Karpas-422 (cell line): ENCODE measurements at places on chromosomes 12 and 14.

- DNase-seq = no peak
These were observed 384.9 kb upstream of the FOXG1 start for GRCh38 chr14:28381656-28382055.

GRCh38 chr14:42407153-42407552 is 800.5 kb downstream of the LRFN5 start:
- no peak for DNase-seq

- DNase-seq = no peak
These were observed 80.6 kb downstream of the TSPAN9 start for GRCh38 chr12:3157581-3158323.

DNA sequence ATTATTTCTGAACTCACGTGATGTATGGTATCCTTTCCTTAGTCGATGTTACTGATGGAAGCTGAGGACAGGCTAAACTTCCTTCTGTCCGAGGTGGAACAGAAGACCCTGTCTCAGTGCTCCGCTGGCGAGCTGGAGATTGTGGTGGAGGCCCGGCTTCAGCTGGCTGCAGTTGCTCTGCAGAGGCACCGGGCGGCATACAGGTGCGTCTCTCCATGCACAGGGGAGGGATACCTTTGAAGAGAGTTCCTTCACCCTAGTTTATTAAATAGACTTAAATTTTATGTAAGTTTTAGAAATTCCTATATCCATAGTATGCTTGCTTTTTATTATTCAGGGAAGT is 186.7 kb upstream of the NEDD1 start:
- peak; percentile 42 for DNase-seq

DNA sequence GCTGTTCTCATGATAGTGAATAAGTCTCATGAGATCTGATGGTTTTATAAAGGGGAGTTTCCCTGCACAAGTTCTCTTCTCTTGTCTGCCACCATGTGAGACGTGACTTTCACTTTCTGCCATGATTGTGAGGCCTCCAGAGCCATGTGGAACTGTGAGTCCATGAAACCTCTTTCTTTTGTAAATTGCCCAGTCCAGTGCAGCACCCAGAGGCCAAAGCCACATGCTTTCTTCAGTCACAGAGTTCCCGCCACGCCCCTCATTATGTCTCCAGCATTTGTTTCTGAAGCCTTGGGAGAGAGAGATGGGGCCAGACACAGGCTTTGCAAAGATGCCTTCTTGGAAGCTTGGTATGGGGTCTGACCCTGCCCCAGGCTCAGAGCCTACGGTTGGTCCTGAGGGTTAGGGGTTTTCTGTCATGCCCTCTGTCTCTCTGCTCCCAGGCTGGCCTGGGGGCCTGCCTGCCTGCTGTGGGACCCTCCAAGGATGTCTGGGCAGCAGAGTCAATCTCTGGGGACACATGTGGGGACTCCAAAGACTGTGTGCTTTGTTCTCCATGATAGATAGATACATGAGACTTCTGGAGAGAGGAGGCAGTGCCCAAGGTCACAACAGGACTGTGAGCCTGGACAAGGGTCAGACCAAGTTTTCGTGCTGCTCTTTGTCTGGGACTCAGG is 114.1 kb upstream of the PRMT8 start:
- no peak for DNase-seq

DNA sequence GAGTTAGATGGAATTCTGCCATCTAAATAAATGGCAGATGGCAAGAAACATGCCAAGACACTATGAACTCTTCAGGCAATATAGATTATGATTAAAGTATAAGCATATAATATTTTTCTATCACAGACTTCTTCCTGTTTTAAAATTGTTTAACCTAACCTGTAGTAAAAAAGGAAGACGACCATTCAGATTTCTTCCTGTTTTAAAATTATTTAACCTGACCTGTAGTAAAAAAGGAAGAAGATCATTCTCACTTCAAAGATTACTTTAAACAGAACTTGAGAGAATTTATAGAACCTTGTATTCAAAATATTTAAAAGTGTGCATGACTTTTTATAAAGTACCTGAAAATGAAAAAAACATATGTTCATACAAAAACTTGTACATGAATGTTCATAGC is 63.5 kb downstream of the RPS6KA5 start:
- DNase-seq = no peak

DNA sequence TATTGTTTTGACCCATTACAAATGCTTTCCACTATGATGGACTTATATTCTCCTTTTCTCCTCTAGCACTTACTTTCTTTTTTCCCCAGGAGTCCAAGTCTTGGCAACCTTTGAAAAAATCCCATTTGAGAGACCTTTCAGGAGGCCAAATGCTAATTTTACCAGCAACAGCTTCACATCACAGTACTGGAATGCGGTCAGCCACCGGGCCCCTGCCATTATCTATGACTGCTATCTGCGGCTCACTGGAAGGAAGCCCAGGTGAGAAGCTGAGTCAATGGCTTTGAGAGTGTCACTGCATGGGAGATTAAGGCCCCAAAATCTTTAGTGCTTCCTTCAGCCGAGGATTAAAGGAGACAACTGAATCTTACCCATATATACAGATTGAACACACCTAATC is 64.2 kb downstream of the ERGIC2 start:
- no peak for DNase-seq

DNA sequence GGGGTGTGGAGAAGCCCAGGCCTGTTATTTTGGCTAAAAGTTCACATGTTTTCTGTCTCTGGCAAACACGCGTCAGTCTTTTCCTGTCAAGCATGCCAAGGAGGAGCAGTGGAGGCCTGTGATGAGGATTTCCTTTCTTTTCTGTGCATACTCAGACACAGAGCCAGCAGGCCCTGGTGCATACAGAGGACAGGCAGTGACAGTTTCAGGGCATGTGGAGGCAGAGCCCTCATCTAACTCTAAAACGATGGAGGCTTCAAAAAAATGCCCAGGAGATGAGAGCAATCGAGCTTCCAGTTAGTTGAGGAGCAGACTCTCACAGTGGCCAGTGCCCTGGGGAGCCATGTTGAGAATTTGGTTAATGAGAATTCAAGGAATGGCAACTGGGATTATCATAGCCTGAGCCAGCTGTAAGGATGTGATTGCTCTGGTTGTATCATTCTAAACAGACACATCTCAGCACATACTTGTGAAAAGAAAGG is 66.5 kb downstream of the TRAFD1 start:
- DNase-seq = no peak

DNA sequence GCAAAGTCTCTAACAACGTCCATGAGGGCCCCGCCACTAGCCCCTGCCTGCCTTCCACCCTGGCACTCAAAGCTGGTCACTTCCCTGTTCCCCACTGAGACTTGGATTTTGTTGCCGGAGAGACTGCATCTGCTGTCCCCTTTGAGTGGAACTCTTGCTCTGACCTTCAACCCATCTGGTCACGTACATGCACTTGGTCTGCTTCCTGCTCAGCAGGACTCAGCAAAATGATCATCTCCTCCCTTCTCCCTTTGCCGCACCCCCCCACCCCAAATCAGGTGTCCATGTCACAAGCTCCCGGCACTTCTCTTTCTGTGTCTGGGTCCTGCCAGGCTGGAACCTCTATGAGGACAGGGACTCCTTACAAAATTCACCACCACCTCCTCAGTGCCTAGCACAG is 180.9 kb downstream of the CHST11 start:
- DNase-seq = no peak
